NCI-H1436 treated with DMSO at 0.1 percent for 48 hours (cell line): ENCODE measurements at places on chromosomes 5 and 9.

GRCh38 chr9:127035423-127035822 lies 87.0 kb downstream of the ANGPTL2 start:
- DNase-seq: no peak

GRCh38 chr5:135100011-135100410 lies 66.0 kb upstream of the PITX1 start:
- no peak for DNase-seq

DNA sequence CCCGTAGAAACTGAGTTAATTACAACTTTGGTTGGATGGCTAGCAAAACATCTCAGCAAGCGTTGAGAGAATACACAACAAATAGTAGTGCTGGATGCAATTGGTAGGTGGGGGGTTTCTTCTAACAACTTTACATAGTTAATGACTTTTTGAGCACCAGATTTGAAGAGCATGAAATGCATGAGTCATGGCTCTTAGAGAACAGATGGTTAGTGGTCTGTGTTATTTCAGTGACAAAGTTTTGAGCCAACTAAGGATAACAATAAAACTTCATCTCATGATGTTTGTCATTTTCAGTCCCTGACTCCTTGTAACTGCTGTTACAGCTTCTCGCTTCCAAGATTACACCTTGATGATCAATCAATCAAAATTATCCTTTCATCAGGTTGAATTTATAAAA lies 399.0 kb upstream of the BRINP1 start:
- no peak for DNase-seq

GRCh38 chr5:76528547-76529331 lies 94.5 kb downstream of the F2RL2 start:
- DNase-seq: no peak

- no peak for DNase-seq
Observed at GRCh38 chr5:53790026-53790425, 229.6 kb downstream of the NDUFS4 start.

DNA sequence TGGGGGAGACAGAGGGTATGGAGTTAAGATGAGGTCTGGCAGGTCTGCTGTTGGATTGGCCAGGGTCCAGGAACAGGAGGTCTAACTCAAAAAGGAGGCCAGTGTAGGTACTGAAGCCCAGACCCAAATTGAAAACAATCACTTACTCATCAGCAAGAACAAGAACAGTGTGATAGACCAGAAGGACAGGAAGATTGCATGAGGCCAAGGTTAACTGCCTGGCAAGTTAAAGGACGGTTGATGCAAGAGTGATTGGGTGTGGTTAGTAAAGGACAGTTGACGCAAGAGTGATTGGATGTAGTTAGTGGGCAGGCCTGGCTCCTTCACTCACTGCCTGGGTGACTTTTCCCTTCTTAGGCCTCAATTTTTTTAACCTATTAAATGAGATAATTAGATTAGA lies 132.6 kb downstream of the PDZD2 start:
- no peak for DNase-seq

GRCh38 chr5:77143998-77144836 lies 57.1 kb upstream of the ZBED3 start:
- DNase-seq: no peak

GRCh38 chr9:12876872-12877271 lies 102.1 kb downstream of the LURAP1L start:
- no peak for DNase-seq

DNA sequence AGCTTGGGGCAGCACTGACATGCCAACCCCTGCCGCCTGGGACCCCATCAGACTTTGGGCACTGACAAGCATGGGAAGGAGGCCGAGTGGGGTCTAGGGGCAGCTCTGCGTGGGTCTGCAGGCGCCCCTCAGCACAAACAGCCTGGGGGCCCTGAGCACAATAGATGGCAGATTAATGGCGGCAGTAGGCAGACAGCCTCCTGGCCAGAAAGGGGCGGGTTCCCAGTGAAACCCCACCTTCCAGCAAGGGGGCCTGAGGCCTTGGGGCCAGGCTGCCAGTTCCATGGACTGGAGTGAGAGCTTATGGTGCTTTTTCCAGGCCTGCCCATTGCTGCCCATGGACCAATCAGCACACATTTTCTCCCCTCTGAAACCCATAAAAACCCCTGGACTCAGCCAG lies 2031.2 kb downstream of the EFNA5 start:
- no peak for DNase-seq

GRCh38 chr5:14983666-14984441 lies 112.3 kb upstream of the ANKH start:
- DNase-seq: no peak

DNA sequence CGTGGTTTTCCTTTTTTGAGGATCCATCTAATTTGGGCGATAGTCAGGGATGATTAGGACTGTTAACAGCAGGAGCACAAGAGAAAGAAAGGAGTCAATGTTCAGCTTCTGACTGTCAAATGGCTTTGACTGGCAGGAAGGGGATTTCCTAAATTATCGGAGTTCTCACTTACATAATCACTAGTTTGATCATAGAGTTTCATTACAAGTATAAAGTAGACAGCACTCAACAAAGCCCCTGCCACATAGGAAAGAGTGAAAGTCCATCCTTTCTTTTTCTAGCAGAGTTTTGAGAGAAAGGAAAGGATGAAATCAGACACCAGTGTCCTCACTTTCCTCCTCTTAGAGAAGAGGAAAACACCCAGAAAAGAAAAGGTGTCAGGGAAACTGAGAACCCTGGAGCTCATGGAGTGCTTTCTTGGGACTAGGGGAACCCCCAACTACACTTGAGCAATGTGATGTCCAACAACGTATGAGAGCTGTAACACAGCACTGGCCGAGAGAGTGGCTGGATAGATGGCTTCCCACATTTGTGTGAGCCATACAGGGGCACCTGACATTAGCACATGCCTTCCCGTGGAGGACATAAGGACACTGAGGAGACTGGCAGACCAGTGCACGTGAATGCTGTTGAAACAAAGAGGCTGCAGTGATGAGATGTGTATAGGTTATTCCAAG lies 26.0 kb upstream of the LPAR1 start:
- DNase-seq: no peak

- DNase-seq: no peak
Observed at GRCh38 chr5:20678814-20679298, 690.9 kb upstream of the CDH18 start.

DNA sequence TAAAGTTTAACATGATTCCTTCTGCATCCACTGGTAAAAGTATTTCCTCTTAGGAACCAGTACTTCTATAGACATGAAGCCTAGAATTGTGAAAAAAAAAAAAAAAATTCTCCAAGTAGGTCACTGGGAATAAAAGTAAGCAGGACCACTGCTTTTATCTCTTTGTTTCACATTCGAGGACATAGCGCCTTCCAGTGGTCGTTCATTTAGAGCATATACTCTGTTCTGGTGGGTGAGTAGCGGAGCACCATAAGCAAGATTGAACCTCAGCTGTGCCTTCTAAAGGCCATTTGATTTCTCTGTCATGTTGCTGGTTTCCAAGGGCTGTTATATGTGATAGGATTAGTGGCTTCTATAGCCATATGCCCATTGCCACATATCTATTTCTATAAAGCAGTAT lies 393.1 kb downstream of the TMEM232 start:
- no peak for DNase-seq

DNA sequence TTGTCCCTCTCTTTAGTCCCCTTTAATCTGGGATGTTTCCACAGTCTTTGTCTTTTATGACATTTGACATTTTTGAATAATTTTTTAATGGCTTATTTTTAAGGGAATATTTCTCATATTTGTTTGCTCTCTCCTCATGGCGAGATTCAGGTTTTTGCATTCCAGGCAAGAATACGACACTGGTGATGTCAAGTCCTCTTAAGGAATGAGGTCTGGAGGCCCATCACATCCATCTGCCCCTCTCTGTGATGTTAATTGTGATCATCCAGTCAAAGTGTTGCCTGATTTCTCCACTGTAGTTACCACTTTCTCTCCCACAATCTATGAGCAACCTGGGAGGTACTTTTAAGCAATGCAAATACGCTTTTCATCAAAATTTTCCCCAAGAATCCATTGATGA lies 193.2 kb downstream of the MAST4 start:
- DNase-seq: no peak

- DNase-seq: no peak
Observed at GRCh38 chr5:149240354-149240998, 31.2 kb upstream of the AFAP1L1 start.

DNA sequence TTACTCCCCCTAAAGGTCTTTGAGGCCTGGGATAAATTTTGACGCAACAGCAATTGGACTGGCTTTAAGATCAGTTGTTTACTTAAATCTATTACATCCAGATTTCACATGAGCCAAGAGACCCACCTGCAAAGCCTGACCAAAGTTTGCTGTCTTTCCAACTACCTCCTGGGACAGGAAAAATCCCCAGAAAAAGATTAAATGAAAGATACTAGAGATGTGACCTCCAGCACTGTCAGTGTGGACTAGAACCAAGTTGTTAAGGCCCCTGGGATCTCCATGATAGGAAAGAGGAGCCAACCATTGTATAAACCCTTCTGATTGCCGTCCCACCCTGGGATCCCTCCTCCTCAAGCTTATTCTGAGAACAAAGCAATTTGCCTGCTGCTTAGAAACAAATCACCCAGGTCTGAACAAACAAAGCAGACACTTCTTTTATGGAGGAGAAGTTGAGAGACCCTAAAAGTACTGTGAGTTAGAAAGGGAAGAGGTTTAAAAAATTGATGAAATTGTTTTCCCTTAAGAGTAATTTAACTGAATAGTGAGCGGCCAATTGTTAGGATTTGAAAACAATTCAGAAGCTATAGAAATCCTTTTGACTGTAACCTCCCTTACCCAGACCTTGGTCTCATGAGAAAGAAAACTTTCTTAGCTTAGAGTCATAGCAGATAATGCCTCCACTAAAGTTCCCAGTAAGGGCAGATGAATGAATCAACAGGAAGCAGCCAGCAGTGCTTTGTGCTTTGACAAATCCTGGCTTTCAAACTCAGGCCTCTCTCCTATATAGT lies 255.2 kb downstream of the TMEM167A start:
- no peak for DNase-seq

- no peak for DNase-seq
Observed at GRCh38 chr5:89003563-89004036, 120.6 kb upstream of the MEF2C start.
